Bronchial smooth muscle cell (primary cell): ENCODE measurements at places on chromosomes 12 and 14. TPM values are rescaled to one million over a fixed set of nuclear protein-coding genes. Genes with fewer than 3 reads are reported as not detected.

RFX4 gene
- not detected in 2 replicates for total RNA-seq

RPL10L gene
- not detected in 2 replicates for total RNA-seq

DEGS2 gene
- 0.16 and 0.26 TPM in 2 replicates for total RNA-seq

SERPINA12 gene
- total RNA-seq = not detected in 2 replicates

HCAR1 gene
- under 0.01 and 0.17 TPM in 2 replicates for total RNA-seq
